ENCODE measurements at places on chromosomes 1 and 21.

DNA sequence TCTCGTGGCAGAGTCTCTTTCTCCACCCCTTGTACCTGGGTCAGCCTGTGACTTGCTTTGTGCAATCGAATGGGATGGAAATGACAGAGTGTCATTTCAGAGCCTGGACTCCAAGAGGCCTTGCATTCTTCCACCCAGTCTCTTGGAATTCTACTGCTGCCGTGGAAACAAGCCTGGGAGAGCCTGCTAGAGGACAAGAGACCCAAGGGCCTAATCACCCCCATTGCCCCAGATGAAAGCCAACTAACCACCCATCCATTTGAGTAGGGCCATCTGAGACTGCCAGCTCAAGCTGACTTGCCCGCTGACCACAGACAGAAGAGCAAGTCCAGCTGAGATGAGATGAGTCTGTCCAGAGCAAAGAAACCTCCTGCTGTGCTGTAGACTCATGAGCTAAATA lies 201.6 kb downstream of the PTPRU start:
- DNase-seq, result no peak

DNA sequence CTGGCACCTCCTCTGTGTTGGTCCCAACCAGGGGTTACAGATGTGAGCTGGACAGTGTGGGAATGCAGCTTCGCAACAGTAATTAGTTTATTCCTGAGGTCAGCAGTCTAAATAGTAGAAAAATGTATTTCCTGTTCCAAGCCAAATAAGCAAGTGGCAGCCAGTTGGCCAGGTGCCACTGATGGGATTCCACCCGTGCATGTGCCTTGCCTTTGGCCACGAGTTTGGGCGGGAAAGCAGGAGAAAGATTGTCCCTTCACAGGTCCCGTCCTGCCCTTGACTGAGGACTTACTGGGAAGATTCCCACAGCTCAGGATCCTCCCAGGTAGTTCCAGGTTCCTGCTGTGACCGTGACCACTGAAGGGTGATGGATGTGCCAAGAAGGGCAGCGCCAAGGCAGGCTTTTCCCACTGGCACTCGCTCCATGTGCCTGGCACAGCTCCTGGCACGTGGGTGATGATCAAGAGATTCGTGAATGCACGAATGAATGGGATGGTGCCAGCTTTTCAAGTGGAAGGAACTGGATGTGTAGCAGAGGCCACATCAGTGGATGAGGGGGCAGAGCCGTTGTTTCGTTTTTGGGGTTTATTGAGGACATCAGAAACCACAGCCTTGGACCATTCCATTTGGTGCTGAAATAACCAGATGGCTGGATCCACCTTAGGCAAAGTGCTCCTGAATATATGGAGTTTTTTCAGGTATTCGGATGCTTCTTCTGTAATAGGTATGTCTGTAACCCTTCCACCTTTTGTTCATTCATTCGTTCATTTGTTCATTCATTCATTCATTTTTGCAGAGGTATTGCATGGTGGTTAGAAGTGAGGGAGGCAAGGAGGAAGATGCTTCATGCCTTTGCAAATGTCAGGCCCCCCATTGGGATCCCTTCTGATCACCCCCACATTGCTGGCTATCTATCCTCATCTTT lies 62.4 kb upstream of the WNT4 start:
- DNase-seq, result no peak

- DNase-seq, result no peak
Measured at GRCh38 chr1:184761969-184762485, 7.4 kb upstream of the EDEM3 start.

DNA sequence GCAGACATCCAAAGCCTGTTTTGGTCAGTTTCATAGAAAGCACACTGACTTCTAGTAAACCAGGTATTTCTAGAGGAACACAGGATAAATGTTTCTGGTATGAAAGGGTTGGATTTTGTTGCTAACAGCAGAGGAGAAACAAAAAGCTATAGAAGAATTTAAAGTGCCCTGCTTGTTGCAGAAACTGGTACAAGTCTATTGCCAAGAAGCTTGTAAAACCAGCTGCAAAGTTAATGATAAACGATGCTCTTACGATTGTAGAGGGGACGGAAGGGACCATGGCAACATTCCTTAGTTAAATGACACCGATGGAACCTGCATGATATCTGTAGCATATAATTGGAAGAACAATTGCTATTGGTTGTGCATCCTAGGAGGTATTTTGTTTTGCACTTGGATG lies 40.1 kb downstream of the SLC35F3 start:
- no peak for DNase-seq

DNA sequence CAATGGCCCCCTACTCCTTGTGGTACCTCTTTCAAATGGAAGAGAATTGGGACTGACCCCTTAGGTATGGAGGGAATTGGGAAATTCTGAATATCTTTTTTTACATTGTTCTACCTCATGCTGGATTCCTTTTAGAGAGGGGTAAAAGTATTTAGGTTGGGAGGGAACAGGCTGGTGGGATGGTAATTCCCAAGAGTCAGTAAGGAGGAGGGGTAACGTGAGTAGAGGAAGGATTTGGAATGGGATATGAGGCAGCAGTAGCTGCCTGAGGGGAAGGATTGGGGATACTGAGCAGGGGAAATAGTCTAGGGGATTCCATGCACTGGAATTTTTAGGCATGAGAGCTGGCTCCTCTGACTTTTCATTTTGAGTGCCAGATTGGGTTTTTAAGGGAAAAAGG lies 3.8 kb upstream of the AADACL3 start:
- no peak for DNase-seq

- DNase-seq, result no peak
Measured at GRCh38 chr1:224448453-224449017, 13.9 kb upstream of the WDR26 start.

DNA sequence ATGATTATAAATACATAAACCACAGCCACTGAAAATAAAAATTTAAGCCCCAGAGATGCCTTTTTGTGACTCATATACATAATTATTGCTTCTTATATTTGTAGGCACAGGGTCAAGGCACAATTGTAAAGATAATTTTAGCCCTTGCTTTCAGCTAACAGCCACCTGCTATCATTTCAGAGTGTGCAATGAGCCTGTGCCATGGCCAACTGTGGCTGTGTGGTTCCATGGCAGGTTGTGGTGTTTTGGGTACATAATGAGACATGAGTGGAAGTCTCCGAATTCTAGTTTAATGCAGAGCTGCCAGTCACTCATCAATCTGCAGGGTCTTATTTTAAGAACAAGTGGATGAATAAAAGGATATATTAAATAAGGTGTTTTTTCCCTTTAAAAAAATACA lies 346.9 kb upstream of the SNX7 start:
- DNase-seq, result no peak

GRCh38 chr1:100305954-100306353 lies 39.9 kb downstream of the RTCA start:
- DNase-seq, result no peak

Data from stimulated activated naive CD4-positive, alpha-beta T cell treated with Interleukin-2 at 50 U/mL for 16 hours (primary cell).